ENCODE measurements at places on chromosomes 11 and 22. TPM values are rescaled to one million over a fixed set of nuclear protein-coding genes. Genes with fewer than 3 reads are reported as not detected.
A peak's percentile ranks its signal among the peaks of the same experiment; 100 is the strongest.

- no peak overlapping the region for H3K4me3 ChIP-seq
- H3K27me3 ChIP-seq = no peaks in the 10 kb centered on the region
- H3K27ac ChIP-seq = no peak overlapping the region
These were observed 15.0 kb downstream of the DENND5A start for GRCh38 chr11:9250139-9250582.

DNA sequence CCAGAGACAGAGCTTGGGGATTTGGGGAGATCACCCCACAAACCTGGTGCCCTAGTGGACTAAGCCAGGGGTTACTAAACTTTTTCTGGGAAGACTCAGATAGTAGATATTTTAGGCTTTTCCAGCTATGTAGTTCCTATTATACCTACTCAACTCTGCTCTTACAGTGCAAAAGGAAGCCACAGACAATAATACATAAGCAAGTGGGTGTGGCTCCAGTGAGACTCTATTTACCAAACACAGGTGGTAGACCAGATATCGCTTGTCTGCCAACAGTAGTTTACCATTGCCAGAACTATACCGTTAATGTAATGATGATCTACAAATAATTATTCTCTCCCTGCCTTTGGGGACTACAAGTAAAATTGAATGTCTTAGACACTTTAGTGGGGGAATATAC lies 6.9 kb downstream of the LDHC start:
- no peak overlapping the region for H3K4me3 ChIP-seq
- no peaks in the 10 kb centered on the region for H3K4me1 ChIP-seq
- H3K27ac ChIP-seq = no peak overlapping the region
- no peaks in the 10 kb centered on the region for H3K36me3 ChIP-seq

ENTHD1 gene
- not detected for total RNA-seq

AKIP1 gene
- total RNA-seq = 63.7 TPM

GRCh38 chr11:2778630-2779498 lies 79.1 kb upstream of the KCNQ1OT1 start:
- peak; percentile 81 for DNase-seq
- peak overlapping the region; percentile 34 for H3K27ac ChIP-seq
- H3K4me1 ChIP-seq = peaks cover 8% of the 10 kb centered on the region
- H3K4me3 ChIP-seq = no peak overlapping the region
- H3K36me3 ChIP-seq = no peaks in the 10 kb centered on the region
- no peaks in the 10 kb centered on the region for H3K27me3 ChIP-seq

- no peaks in the 10 kb centered on the region for H3K36me3 ChIP-seq
- H3K27me3 ChIP-seq = peaks cover 4% of the 10 kb centered on the region
- H3K27ac ChIP-seq = no peak overlapping the region
- H3K4me3 ChIP-seq = no peak overlapping the region
These were observed 29.1 kb upstream of the TMPRSS4 start for GRCh38 chr11:118047749-118048148.

DNA sequence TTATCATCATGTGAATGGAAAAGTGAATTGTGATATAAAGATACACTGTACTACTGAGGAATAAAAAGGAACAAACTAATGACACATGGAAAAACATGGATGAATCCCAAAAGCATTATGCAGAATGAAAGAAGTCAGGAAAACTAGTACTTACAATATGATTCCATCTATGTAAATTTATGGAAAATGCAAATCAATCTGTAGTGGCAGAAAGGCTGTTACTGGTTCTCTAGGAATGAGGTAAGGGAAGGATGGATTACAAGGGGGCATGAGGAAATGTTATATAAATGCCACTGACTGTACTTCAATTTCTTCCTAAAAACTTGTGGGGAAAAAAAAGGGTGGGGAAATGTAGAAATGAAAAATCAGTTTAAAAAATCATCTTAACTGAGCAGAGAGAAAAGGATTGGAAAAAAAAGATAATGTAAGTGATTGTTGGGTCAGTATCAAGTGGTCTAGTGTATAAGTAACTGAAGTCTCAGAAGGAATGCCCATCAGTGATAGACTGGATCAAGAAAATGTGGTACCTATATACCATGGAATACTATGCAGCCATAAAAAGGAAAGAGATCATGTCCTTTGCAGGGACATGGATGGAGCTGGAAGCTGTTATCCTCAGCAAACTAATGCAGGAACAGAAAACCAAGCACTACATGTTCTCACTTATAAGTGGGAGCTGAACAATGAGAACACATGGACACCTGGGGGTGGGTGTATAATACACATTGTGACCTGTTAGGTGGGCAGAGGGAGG lies 48.8 kb downstream of the USP35 start:
- no peaks in the 10 kb centered on the region for H3K36me3 ChIP-seq
- H3K4me1 ChIP-seq = no peaks in the 10 kb centered on the region
- no peak overlapping the region for H3K27ac ChIP-seq
- H3K4me3 ChIP-seq = no peak overlapping the region

ARSA gene
- 16.7 TPM for total RNA-seq

- H3K27me3 ChIP-seq = no peaks in the 10 kb centered on the region
- no peak for DNase-seq
- H3K4me3 ChIP-seq = peak overlapping the region; percentile 67
- peaks cover 3% of the 10 kb centered on the region for H3K36me3 ChIP-seq
These were observed 816 bp upstream of the PHRF1 start for GRCh38 chr11:575313-575995.

- no peaks in the 10 kb centered on the region for H3K36me3 ChIP-seq
- H3K4me3 ChIP-seq = no peak overlapping the region
- H3K4me1 ChIP-seq = peaks cover 5% of the 10 kb centered on the region
- peak overlapping the region; percentile 63 for H3K27ac ChIP-seq
These were observed 33.4 kb upstream of the PTPRJ start for GRCh38 chr11:47946682-47947559.

DNA sequence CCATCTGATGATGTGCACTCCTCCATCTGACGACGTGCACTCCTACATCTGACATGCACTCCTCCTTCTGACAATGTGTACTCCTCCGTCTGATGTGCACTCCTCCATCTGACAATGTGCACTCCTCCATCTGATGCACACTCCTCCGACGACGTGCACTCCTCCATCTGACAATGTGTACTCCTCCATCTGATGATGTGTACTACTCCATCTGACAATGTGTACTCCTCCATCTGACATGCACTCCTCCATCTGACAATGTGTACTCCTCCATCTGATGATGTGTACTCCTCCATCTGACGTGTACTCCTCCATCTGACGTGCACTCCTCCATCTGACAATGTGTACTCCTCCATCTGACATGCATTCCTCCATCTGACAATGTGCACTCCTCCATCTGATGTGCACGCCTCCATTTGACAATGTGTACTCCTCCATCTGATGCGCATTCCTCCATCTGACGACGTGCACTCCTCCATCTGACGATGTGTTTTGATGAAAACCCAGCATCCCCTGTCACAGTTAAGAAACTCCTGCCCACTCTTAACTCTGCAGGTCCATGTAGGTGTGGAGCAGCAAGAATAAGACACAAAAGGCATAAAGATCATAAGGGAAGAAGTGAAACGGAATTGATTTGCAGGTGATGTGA lies 9.7 kb upstream of the IL17REL start:
- no peaks in the 10 kb centered on the region for H3K4me1 ChIP-seq
- H3K27ac ChIP-seq = no peak overlapping the region
- H3K36me3 ChIP-seq = no peaks in the 10 kb centered on the region
- DNase-seq = no peak
